ENCODE measurements at places on chromosomes 7 and 10.

DNA sequence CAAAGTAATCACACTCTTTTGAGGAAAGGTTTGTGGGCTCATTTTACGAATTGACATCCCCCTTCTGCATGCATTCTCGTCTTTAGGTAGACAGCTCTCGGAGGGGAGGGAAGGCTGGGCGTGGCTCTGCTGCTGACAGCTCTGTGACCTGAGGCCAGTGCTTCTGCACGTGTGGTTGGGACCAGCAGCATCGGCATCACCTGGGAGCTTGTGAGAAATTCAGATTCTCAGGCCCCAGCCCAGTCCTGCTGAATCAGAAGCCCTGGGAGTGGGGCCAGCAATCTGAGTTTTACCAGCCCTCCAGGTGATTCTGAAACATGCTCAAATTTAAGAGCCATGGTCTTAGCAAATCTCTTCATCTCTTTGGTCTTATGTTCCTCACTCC lies 89.4 kb downstream of the JCAD start:
- no peak for DNase-seq

- DNase-seq: no peak
These were observed 52.0 kb upstream of the PPP1R3C start for GRCh38 chr10:91684841-91685240.

- no peak for DNase-seq
These were observed 20.8 kb downstream of the PILRA start for GRCh38 chr7:100394077-100394476.

DNA sequence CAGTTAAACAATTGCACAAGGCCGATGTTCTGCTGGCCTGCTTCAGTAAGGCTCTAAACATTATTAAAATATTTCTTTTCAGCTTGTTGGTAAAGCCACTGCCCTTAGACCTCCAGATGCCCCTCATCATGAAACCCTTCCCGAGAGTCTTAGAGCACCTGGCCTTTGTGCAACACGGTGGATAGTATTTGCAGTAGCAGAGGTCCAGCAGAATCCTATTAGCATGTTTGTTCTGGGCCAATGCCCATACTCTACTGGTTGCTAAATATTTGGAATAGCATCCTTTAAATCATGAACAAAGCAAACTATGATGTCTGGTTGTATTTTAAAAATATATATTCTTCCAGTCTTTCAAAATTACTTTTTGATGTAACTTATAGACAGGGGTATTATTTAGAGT lies 584.6 kb downstream of the CNTNAP2 start:
- no peak for DNase-seq

DNA sequence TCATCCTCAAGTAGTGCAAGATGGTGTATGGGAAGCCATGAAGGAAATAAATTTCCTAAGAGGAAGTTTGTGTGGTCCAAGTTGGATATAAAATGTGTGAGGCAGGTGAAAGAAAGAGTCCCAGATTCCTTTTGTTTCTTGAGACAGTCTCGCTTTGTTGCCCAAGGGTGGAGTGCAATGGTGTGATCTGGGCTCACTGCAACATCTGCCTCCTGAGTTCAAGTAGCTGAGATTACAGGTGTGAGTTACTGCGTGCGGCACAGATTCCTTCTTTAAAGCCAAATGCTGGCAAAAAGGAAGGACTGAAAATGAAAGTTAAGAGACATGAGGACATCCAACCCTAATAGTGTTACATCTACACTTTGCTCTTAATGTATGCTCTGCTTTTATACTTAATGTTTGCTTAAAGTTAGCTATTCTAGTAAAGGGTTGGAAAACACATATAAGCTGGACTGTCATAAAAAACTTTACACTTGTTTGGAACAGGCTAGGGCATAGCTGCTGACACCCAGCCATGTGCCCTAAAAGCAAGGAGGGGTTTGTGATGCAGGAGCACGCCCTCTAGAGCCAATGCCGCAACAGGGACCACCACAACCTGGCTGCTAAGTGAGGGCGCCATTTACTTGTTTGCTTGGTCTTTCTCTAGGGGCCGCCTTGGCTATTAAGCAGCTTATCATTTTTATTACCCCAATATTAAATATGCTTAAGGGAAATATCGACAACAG lies 34.5 kb downstream of the CLEC2L start:
- no peak for DNase-seq

DNA sequence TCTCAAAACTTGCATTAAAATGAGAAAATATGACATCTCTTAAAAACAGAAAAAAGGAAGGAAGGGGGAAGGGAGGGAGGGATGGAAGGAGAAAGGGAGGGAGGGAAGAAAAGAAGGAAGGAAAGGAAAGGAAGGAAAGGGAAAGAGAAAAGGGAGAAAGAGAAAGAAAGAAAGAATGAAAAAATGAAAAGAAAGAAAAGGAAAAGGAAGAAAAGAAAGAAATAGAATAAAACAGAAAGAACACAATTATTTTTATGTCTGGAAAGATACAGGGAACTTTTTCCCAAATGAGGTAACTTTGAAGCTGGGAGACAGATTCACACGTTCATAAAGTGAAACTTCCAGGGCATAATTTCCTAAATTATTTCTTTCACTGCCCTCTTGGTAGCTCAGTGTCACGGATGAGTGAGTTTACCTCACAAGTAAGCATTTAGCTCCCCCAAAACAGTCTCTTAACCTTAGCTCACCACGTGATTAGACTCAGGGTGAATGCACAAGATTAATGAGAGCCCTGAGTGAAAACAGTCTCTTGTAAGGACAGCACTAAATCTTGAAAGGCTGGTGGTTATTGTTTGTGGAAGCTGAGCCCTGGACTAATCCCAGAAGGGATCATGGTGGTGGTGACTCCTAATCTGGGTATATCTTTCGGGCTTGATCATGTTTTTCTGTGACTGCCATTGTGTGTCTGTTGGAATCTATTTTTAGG lies 74.1 kb upstream of the HDAC9 start:
- no peak for DNase-seq

DNA sequence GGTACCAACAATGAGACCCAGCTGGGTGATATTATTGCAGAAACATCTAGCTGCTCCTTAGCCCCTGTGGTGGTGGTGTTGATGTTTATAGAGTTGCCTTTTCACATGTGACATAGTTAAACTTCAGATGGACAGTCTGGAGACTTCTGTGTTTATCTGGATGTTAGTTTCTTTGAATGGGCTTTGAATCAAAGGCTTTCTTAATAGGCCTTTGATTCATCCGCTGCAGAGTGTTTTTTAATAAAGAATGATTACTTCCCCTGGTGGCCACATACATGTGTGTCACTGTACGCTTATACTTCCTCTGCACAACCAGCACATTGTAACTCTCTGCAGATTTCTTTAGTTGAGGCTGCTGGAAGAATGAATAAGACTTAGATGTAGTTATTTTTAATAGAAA lies 221.0 kb downstream of the DYNC1I1 start:
- DNase-seq: no peak

DNA sequence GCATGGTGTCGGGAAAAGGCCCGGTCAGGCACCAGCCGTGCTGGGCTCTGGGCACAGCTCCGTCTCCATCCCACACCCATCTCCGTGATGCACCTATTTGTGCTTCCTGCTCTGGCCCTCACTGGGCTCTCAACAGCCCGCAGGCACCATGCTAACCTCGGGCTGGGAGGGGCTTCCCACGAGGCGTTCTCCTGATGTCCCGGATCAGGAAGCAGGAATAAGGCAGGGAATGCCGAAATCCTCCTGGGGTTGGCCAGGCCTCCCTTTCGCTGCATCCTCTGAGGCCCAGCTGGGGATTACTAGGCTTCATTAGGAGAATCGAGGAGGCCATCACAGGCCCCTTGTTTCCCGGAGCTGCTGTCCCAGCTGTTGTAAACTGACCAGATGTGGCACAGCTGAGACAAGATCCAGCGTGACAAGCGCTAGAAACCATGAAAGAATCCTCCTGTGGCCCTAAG lies 72.0 kb downstream of the FAM53B start:
- no peak for DNase-seq

DNA sequence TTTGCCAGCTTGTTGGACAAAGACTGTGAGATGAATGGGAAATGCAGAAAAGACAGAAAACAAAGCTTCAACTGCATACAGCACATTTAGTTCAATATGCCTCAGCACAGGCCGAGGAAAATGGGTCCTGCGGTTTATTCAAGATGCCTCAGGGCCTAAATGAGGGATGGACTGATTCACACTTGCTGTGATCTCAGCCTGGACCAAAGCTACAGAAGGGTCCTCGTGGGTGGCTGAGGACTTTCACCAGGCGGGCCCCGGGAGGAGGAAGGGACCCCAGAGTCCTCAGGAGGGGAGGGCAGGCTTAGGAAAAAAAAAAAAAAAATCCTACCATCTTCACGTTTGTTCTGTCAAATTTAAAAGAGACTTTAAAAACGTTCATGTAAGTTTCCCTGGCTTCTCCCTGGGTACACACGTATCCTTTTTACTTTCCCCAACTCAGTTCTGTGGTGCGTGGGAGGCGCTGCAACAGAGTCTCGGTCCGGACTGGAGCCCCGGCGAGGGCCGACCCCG lies 624 bp upstream of the ZNF783 start:
- DNase-seq: no peak

DNA sequence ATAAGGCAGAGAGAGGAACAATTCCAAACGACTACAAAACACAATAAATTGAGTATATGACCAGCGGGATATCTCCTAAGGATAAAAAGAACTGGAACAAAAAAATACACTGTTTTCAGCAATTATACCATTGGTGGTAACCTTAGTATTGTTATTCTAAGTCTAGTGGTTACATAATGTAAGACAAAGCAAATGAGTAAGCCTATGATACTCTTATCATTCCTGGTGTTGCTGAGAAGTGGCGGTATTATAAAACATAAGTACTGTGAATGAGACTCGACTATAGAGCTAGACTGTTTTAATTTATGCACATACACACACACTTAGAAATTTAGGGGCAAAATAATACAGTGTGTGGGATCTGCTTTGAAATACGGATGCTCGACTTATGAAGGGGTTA lies 107.7 kb downstream of the NRBF2 start:
- DNase-seq: no peak

GRCh38 chr7:84675633-84676034 lies 481.0 kb upstream of the SEMA3A start:
- no peak for DNase-seq

- no peak for DNase-seq
These were observed 12.4 kb downstream of the ZNF789 start for GRCh38 chr7:99485094-99485493.
